ENCODE measurements at places on chromosomes 5 and 9.
A peak's percentile ranks its signal among the peaks of the same experiment; 100 is the strongest.

- DNase-seq, result no peak
Observed at GRCh38 chr5:127041571-127041970, 11.2 kb upstream of the MARCHF3 start.

DNA sequence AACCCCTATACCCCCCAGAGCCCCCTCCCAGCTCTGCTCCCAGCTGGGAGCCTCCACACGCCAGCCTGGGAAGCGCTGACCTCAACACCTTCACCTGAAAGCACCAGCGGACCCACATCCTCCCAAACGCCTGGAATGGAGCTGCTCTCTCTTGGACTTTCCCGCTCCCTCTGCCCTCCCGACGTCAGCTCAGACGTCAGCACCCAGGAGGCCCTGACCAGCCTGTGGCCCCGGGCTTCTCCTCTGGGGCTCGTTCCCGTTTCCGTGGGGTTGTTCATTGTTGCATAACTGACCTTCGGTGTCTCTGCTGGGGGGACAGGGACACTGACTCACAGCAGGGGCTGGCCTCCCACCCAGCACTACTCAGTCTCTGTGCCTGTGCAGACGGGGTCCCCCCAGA is 35.0 kb upstream of the SLC6A3 start:
- peak; percentile 64 for DNase-seq

DNA sequence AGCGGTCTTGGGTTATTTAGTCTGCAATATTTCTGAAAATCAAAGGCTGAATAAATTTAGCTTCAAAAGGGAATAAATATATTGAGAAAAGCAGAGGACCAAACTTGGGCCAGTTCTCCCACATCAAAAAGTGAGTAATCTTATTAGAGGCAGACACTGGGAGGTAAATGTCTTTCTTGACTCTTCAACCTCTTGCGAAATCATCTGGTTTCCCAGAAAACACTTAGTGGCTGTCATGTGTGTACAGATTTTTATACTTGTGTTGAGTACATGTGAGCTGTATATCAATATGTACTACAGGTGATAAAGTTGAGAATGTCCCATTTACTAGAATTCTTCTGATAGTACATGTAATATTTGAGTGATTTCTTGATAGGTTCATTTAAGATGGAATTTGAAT is 454.9 kb downstream of the PRR16 start:
- no peak for DNase-seq

DNA sequence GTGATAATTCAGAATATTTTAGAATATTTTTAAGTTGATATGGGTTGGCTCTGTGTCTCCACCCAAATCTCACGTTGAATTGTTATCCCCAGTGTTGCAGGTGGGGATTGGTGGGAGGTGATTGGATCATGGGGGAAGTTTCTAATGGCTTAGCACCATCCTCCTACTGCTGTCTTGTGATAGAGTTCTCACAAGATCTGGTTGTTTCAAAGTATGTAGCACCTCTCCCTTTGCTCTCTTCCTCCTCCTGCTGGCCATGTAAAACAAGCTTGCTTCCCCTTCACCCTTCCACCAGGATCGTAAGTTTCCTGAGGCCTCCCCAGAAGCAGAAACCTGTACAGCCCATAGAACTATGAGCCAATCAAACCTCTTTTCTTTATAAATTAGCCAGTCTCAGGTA is 214.6 kb upstream of the C9orf72 start:
- no peak for DNase-seq

- no peak for DNase-seq
Observed at GRCh38 chr9:90964101-90965020, 162.7 kb downstream of the SYK start.

DNA sequence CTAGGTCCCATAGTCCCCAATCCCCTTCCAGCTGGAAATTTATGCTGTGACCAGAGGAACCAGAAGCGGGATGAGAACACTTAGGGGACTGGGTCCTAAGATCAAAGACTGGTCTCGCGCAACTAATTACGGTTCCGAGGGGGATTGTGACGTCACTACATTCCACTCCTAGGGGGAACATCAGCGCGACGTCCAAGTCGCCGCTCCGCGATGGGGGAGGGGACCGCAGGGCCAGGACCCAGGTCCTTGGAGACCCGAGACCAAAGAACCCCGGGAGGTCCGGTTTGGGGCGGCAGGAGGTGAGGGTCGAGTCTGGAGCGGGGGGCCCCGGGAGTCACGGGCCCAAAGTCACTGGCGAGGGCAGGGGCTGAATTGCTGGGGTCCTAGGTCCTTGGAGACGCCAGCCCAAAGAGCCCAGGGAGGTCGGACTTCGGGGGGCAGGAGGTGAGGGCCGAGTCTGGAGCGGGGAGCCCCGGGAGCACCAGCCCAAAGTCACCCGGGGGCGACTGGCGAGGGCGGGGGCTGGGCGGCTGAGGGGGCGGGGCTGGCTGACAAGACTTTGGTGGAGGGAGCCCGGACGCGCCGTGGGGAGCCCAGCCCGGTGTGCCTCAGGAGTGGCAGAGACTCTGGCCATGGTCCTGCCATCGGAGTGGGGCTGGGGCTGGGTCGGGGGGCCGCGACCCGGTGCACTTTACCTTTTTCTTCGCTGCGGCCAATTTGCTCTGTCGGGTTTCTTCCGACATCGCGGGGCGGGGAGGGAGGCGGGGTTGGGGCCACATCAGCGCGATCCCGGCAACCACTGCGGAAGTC is at the start of gene GOLGA2:
Gene GOLGA2, minus strand, starts transcription at position 810 of the 810 bp plus-strand sequence. Its CDS starts 31 bp downstream, at position 779.
- peak; percentile 65 for DNase-seq

DNA sequence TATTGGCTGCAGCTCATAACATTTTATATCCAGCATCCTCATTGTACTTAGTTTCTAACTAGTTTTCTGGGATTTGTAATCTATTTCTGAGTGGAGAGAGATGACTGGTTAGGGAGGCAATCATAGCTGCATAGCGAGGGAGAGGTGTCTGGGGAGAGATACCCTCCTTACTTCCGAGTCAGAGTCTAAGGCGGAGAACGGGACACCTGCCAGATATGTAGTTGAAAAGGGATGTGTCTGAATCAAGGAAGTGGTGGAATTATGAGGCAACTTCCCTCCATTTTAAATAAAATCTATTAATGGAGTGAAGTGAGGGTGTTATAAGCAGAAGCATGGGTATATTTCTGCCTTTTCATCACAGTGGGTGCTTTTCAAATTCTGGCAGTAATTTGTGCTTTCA is 126.5 kb downstream of the MAST4 start:
- DNase-seq, result no peak

DNA sequence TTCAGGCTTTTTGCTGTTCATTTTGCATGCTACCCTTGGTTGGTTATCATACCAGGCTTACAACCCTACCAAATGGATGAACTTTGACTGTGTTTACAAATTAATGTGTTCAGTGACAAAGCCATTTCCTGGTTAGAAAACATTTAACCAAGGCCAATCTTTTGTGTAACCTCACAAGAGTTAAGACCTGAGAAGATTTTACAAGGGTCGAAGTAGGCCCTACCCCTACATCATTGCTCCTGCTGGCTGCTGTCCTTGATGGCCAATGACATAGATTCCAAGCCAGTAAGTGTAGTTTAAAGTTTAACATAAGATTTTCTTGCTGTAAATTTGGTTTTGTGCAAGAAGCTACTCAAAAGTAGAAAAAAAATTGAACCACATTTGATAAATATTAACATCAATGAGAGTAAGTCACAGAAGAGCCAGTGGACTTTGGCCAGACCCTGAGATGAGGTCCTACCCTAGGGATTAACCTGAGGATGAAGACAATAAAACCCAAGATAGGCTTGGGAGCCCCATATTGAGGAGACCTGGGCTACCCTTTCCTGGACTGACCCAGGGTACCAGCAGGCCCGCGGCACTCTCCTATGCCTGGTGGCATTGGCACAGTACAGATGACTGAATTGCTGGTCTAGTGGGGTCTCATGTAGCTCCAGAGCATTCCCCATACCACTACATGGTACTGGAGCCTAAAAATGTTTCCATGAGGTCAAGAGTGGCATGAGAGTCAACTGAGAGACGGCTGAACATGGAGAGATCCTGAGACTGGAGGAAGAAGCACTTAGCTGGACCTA is 8.3 kb downstream of the C1QTNF3 start:
- DNase-seq, result no peak

DNA sequence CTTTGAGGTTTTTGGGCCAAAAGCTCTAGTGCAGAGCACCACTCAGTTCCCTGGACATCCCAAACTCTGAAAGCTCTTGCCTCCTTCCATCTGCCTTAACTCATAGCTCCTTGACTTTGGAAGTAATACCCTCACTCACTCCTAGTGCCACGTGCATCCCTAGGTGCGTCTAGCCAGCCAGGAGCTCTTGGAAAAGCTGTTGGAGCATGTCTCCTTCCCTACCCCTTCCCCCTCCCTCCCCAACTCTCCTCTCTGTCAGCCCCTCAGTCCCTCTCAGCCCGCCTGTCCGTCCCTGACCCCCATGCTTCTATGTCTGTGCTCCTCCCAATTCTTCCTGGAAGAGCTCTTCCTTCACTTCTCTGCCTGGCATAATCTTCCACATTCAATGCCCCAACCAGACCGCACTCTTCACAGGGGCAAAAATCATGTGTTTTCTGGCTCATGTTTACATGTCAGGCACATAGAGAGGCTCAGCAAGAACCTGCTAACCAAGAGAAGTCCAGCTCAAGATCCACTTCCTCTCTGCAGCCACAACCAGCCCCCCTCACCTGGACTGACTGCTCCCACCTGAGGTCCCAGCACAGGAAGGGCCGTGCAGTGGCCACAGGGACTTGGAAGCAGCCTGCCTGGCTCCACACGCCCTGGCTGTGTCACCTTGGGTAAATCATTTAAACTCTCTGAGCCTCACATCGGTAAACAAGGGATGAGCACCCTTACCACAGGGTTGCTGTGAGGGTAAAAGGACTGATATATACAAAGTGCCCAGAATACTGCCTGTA is 58.4 kb downstream of the WHRN start:
- no peak for DNase-seq

DNA sequence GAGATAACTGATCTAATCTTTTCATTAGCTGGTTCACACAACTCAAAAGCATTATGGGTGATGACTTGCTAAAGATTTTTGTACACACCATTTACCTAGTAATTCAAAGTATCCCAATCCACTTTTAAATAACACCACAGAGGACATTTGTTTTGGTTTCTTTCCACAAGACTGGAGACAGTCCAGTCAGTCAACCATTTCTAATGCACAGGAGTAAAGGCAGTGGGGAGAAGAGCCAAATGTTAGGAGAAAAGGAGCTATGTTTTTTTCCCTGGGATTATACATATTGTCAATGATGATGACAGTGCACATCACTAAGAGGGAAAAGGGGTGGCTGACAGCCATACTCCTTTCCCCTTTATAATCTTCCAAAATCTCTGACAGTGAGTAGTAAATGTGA is 240.9 kb downstream of the GABRB2 start:
- DNase-seq, result no peak

DNA sequence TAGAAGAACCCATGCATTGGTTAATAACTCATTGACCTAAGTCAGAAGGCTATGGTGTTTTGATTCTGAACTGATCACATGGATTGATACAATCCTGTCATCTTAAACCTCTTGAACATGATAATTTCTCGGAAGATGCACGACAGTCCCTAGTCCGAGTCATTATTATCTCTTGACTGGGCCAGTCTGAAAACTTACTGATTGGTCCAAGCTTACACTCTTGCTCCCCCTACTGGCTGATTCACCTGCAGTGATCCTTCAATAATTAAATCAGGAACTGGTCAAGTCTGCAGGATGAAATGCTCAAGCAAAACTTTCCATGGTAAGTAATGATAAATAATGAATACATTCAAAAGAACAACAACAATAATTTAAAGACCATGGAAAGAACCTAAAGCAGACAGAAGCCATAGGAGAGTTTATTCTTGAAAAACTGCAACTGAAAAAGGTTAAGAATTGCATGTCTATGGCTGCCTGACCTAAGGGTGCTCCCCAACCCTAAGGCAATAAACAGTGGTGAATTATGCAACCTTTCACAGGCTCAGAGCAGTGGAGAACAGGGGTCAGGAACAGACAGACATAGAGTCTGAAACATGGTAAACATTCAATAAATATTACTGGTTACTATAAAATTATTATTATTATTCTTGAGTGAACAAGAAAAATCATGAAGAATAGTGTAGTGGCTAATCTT is 79.3 kb downstream of the BRINP1 start:
- DNase-seq, result peak; percentile 51

GRCh38 chr5:151873701-151874100 is 51.0 kb downstream of the GLRA1 start:
- DNase-seq, result no peak

- DNase-seq, result peak; percentile 71
Observed at GRCh38 chr9:74777136-74777879, 110.4 kb downstream of the TRPM6 start.

- no peak for DNase-seq
Observed at GRCh38 chr9:138080979-138081378, 203.4 kb downstream of the CACNA1B start.

DNA sequence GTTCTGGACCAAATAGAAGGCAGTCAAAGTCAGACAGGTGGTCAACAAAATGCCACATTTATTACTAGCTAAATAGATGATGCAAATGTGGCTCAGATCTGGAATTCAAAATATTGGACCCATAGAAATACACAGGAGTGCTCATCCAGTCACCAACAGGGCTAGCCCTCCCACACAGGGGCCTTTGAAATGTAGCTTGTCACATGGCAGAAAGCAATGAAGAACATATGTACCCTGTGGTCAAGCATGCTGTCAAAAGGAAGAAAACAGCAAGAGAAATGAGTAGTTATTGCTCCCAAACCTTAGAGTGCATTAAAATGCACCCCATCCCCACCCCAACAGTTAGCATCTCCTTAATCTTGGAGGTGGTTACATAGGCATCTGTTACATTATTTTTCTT is 20.9 kb upstream of the CCDC112 start:
- DNase-seq, result no peak

- DNase-seq, result peak; percentile 35
Observed at GRCh38 chr5:56190497-56190896, 42.6 kb downstream of the ANKRD55 start.

DNA sequence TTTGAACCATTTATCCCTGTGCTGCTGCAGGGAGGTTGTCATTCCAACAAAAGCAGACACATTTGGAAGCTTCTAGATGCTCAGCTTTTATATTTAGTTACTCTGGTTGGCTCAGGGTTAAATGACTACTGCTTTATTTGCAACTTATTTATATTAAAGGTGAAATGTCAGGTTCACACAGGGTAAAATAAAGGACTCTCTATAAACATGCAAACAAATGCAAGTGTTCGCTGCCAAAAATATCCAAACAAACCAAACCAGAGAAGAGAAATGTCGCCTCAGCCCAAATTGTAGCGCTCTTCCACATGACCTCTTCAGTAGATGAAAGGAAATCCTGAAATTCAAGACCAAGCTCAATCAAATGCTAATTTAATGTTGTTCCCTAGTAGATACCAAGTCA is 57.0 kb upstream of the LIFR start:
- DNase-seq, result no peak

DNA sequence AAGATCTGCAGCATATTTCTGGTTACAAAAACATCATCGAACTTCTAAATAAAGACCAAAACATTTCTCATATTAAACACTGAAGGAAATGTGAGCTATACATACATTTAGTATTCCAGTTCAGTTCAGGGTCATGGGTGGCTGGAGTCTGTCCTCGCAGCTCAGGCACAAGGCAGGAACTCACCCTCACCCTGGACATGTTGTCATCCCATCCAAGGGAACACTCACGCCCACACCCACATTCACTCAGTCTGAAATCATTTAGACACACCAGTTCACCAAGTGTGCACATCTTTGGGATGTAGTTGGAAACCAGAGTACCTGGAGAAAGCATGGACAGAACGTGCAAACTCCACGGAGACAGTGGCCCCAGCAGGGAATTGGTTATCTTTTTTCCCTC is 481.0 kb downstream of the RASEF start:
- no peak for DNase-seq
